Fibroblast of the aortic adventitia (primary cell): ENCODE measurements at places on chromosomes 13 and 19.

GRCh38 chr19:50300814-50301606 is 28.2 kb downstream of the KCNC3 start:
- DNase-seq: peak; percentile 39

DNA sequence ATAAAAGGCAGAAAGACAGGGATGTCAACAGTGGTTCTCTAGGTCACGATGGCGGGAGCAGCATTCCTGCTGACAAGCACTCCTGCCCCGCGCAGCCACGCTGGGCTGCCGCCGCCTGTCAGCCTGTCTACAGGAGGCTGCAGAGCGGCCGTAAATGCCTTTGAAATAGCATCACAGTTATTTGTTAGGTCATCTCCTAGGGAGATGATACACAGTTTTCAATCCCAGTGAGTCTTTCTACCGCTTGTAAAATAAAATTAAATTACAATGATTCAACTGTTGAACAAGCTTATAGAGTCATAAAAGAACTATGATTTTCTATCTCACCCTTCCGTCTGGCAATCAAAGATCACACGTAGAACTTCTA is 7.3 kb upstream of the SLC7A9 start:
- no peak for DNase-seq

- no peak for DNase-seq
These were observed 46.0 kb downstream of the MICU2 start for GRCh38 chr13:21557995-21558394.

DNA sequence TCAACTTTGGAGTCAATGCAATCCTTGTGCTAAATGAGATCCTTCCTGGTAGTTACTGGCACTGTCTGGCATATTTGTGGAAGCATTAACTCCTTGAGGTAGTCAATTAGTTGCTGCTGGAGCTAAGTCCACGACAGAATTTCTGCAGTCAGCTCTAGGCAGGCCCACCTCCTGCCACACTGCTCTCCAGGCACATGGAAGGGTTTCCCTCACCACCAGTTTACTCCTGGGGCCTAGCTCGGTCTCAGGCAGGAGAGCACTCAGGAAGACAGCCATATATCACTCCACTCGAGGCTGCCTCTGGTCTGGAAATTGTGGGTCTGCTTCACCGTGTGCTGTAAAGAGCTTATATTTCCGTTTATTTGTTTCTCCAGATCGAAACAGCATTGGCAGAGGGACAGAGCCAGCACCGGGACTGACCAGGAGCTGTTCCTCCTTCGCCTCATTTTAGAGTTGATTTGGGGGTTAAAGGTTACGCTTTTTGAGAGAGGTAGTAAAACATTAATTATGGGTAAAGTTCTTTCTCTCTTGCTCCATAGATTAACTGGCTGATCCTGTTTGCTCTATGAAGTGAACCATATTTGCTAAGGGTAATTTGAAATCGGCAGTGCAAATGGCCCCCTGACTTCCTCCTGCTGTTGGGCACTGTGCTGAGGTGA is 20.6 kb upstream of the GTF3A start:
- no peak for DNase-seq

DNA sequence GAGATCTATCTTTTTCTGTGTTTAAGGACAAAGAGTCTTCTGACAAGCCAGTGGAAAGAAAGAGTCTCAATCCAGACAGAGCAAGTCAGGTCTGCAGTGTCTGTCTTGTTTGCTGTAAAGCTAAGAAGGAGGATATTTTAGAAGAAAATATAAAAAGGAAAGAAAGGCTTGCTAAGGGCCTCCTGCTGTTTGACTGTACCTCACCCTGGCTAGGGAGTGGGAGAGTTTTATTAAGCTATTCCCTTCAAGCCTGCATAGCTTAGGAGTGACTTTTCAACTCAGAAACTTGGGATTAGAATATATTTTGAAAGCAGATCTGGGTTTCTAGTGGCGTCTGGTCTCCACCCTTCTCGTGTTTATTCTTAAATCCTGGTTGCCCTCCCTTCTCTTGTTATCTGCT is 460.0 kb downstream of the COG6 start:
- DNase-seq: peak; percentile 38

DNA sequence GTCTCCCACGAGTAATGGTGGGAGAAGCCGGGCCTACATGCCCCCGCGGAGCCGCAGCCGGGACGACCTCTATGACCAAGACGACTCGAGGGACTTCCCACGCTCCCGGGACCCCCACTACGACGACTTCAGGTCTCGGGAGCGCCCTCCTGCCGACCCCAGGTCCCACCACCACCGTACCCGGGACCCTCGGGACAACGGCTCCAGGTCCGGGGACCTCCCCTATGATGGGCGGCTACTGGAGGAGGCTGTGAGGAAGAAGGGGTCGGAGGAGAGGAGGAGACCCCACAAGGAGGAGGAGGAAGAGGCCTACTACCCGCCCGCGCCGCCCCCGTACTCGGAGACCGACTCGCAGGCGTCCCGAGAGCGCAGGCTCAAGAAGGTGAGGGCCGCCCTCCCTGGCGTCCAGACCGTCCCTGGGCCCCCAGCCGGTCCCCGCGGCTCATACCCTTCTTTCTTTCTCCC is 1.4 kb upstream of the USF2 start:
- no peak for DNase-seq

DNA sequence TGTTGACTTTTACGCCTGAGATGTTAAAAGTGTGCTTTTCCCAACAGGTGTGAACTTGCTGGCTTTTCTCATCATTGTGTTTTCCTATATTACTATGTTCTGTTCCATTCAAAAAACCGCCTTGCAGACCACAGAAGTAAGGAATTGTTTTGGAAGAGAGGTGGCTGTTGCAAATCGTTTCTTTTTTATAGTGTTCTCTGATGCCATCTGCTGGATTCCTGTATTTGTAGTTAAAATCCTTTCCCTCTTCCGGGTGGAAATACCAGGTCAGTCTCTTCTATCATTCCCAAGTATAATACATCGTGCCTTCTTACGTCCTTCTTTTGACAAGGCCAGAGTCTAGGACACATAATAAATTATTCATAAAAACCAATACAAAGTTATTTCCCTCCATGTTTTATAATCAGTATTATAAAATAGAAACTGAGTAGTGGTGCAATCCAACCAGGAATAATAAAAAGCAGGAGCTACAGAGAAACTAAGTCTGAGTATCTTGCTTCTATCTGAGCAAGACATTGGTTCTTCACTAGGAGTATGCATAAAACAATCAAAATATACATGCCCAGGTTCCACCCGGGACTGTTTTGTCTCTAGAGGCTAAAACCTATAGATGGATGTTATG is 57.9 kb downstream of the RXFP2 start:
- peak; percentile 79 for DNase-seq

DNA sequence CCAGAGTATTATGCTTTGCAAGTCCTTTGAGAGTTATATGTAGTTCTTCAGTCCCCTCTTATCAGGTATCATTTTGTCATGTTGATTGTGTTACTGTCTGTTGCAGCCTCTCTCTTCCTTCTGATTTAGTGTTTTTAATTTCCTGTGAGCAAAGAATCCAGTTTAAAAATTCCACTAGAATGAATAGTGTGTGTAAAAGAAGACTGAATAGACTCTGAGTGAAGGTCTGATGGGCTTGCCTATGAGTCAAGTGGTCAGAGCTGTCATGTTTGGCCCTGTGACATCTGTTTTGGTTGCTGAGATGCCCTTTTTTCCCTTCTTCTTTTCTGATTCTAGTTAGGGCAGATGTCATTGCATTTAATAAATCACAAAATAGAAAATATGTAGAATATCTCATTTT is 23.3 kb upstream of the KCTD4 start:
- no peak for DNase-seq

DNA sequence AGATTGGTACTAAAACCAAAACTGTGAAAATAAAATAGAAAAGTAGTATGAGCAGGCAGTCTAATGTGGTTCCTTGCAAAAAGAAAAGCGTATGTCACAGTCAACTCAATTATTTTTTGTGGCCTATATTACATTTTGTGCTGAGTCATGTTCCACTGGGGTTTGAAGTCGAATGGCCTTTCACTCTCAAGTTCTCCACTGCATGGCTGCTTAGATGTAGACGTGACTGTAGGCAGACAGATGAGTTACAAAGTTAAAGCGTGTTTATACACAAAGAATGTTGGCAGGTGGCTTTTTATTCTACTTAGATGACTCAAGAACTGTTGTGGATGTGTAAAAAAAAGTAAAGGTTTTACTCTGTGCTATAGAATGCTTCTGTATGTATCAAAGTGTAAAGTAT is 133.9 kb downstream of the SLITRK6 start:
- no peak for DNase-seq

DNA sequence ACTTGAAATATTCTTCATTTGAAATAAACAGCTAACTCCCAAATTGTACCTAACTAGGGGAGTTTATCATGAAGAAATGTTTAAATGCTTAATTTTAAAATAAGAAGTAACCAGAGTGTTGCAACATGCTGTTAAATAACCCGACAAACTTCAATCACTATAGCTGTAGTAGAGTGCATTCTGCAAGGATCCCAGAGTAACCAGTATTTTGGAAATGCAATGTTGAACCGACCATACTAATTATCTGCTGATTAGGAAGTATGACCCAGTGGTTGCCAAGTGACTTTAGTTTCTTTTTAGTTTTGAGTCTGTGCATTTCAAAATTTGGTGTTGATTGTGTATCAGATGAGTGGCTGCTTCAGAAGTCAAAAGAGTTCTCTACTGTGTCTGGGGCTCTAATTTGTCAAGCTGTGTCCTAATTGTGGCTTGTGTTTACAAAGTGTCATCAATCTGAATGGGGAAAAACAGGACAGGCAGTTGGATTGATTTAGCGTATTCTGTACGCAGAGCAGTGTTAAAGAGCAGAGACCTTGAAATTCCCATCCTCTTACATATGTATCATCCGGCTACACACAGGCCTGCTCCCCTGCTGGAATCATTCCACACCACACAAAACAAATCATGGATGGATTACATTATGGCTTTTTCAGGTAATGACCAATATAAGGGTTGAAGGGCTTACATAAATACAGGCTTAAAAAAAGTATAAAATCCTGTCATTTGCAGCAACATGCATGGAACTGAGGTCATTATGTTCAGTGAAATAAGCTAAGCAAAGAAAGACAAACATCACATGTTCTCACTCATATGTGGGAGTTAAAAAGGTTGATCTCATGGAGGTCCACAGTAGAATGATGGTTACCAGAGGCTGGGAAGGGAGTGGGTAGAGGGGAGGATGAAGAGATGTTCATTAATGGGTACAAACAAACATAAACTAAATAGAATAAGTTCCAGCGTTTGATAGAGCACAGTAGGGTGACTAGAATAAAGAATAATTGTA is 351.5 kb downstream of the KLF12 start:
- DNase-seq: no peak

GRCh38 chr13:36131222-36131930 is at the start of gene DCLK1:
TSS of gene DCLK1 (minus strand) at chr13:36131382.
- DNase-seq: peak; percentile 77

- peak; percentile 41 for DNase-seq
These were observed 56.4 kb downstream of the ZDHHC20 start for GRCh38 chr13:21402586-21403307.

DNA sequence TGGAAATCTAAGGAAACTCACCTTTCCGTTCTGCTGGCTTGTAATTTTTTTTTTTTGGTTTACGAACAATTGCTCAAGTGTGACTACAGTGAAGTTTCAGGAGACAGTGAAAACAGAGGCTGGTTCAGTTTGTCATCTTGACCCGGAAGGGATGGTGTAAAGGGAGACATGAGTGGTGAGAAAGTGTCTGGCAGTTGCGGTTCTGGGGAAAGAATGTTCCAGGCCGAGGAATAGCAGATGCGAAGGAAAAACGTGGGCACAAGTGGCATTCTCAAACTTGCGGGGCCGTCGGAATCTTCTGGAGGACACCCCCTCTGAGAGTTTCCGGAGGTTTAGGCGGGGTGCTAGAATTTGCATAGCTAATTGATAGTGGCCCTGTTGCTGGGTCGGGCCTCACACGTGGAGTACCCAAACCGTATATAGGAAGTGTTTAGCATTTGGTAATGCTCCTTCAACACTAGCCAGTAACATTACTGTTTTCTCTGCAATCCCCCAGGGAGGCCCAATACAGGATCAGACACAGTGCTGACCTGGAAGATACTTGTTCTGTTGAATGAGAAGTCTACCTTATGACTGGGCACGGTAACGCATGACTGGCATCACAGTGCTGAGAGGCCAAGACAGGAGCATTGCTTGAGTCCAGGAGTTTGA is 2.8 kb upstream of the TNFSF9 start:
- DNase-seq: no peak

DNA sequence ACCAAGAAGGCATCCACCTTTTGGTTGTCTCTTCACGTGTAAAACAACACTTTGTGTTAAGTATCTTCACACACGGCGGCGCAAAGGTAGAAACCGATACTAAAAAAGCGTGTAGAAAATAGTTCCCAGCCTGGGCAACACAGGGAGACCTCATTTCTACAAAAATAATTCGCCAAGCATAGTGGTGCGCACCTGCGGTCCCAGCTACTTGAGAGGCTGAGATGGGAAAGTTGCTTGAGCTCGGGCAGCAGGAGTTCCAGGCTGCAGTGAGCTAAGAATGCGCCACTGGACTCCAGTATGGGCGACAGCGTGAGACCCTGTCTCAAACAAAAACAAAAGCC is 573 bp upstream of the ERCC5 start:
- peak; percentile 8 for DNase-seq

DNA sequence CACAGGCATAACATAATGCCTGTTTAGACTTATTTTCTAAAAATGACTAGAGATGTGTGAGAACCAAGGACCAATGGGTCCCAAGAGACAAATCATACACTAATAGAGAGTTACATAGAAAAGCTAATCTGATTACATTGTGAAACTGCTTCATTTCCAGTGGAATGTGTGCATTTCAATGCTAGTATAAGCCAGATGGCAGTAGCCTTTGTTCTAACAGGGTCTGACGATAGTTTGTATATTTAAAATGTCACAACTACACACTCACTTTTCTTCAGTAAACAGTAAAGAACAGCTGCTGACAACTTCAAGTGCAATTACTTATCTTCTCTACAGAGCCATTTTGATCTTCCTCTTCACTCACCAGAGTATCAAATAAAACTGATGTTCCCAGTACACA is 4.3 kb upstream of the SLITRK5 start:
- DNase-seq: no peak

- no peak for DNase-seq
These were observed 14.7 kb downstream of the PPP1R37 start for GRCh38 chr19:45107621-45108150.

- DNase-seq: no peak
These were observed 4.9 kb upstream of the KLK15 start for GRCh38 chr19:50838239-50838638.

- peak; percentile 25 for DNase-seq
These were observed 104.9 kb downstream of the HSPH1 start for GRCh38 chr13:31056644-31057271.

DNA sequence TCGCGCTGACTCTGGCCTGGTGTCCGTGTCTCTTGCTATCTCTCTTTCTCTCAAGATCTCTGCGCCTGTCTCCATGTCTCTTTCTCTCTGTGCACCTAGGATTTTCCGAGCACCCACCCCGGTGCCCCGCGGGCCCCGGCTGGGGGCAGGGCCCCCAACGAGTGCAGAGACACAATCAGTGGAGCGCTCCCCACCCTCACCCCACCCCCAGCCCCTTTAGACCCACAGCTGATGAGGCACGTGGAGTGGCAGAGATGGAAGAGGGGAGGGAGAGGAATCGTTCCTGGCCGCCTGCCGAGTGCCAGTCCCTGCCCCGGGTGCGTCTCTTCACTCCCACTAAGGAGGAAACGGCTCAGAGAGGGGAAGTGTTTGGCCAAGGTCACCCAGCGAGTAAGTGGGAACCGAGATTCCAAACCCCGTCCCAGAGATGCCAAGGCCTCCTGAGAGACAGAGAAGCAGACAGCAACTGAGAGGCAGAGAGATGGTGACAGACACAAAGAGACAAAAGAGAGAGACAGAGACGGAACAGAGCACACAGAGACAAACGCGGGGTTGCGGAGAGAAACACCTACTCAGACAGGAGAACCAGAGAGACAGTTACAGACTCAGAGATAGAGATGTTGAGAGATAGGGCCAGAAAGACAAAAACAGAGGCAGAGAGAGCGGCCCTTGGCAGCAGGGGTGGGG is 626 bp upstream of the BCL3 start:
- peak; percentile 77 for DNase-seq
